ENCODE measurements at places on chromosomes 4 and X.
A peak's percentile ranks its signal among the peaks of the same experiment; 100 is the strongest.

DNA sequence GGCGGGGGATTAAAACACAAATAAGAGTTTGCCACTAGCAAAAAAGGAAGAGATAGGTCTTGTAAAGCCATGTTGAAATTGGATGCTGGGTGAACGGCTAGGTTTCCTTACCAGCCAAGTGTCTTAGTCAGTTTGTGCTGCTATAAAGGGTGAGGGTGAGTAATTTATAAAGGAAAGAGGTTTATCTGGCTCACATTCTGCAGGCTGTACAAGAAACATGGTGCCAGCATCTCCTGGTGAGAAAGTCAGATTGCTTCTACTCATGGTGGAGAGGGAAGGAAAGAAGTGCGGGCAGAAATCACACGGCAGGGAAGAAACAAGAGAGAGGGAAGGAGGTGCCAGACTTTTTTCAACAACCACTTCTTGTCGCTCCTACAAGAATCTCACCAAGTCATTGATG, 507.5 kb downstream of the SPOCK3 start:
- no peak for DNase-seq

DNA sequence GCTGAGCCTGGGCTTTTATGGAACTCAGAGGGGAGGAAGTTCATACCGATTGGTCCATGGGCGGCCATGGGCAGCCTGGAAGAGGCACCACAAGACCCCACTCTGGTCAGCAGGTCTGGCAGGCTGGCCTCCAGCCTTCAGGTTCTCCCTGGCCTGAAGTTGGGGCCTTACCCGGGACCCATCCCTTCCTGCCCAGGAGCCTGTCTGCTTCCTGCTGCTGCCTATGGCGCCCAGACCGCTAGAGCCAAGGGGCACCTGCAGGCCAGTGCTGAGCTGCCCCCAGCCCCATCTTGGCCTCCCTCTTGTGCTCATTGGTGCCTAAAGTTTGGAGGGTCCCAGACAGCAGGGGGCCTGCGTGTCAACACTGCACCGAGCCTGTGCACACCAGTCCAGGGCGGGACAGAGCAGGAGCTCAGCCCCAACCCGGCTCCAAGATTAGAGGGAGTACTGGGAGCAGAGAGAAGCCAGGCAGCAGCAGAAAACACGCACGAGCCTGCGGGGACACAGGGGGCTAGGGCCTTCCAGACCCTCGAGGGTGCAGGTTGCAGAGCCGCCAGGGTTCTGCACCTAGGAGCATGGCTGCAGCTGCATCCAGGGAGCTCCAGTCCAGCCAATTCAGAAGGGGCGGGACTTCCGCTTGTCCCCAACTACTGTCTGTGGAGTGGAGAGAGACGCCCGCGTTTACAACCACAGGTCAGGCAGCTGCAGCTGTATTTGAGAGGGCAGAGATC, 30.7 kb upstream of the ZNF280C start:
- no peak for DNase-seq

GRCh38 chr4:99657798-99658197, at the start of gene C4orf54:
C4orf54 (minus strand) TSS chr4:99657828; CDS start chr4:99654648, 3,180 bp downstream.
- no peak for DNase-seq

DNA sequence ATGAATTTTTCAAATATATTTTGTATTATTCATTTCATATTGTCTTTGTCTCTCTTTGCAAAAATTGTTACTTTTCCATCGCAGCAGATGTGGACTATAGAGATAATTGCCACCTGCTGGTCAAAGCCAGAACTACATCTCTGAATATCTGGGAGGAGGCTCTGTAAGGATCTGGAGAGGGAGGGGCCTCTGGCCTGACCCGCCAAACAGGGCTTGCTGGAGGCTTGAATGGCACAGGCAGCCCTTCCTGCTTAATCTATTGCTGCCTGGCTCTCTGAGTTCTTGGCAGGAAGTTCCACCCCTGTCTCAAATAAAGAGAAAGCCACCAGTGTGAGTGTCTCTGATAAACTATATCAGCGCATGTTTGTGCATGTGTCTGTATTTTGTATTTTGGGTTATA, 132.4 kb downstream of the ZMAT1 start:
- peak; percentile 62 for DNase-seq

GRCh38 chr4:106986486-106986885, 49.6 kb downstream of the DKK2 start:
- DNase-seq, result no peak
